ENCODE measurements at places on chromosomes 12 and 14.

- DNase-seq, result no peak
Measured at GRCh38 chr12:113479590-113480335, 8.1 kb upstream of the LHX5 start.

DNA sequence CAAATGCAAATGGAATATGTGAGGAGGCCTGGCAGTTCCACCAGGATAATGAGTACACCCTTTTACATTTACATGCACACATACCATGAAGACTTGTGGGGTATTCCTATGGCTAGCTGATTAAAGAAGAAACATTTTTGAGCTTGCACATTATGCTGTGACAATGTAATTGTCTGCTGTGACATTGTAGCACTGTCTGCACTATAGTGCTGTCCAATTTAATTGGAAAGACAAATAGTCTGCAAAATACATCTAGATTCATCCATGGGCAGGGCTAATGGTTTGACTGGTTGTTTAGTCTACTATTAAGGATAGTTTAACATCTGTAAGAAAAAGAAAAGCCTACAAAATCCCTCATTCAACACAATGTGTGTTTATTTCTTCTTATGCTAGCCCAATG lies 1005.6 kb upstream of the LRFN5 start:
- no peak for DNase-seq

- no peak for DNase-seq
Measured at GRCh38 chr14:95011445-95012006, 145.8 kb downstream of the DICER1 start.

DNA sequence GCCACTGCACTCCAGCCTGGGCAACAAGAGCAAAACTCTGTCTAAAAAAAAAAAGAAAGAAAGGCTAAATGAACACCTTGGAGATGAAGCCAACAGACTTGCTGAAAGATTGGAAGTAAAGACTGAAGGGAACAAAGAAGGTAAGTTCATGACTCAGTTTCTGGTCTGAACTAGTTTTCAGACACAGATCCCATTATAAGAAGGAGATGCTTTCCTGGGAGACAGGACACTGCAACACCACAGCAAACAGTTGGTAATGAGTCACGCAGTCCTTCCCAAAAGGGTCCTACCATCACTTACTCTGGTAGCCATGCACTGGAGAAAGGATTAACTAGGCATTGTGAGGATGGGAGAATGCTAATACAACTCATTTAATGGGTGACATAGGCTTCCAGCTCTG lies 97.2 kb downstream of the SSPN start:
- no peak for DNase-seq

GRCh38 chr12:87280893-87281292 lies 748.3 kb downstream of the C12orf50 start:
- no peak for DNase-seq

- no peak for DNase-seq
Measured at GRCh38 chr14:96122496-96122895, 82.1 kb upstream of the BDKRB2 start.

DNA sequence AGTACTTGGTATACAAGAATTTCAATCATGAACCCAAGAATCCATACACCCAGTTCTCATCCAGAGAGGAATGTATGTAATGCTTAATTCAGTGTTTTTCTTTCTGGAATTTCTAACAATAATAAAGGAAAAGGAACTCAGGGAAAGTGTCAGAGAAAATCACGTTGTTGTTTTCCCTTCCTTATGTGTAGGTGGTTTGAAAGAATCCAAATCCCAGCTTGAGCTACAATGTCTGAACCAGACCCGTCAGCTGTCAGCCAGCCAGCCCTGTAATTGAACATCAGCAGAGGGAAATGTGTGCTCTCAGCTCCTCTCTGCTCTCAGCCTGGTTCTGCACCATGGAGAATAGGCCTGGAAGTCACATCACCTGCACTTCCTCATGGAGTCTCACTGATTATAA lies 126.5 kb downstream of the TMEM30B start:
- DNase-seq, result no peak

DNA sequence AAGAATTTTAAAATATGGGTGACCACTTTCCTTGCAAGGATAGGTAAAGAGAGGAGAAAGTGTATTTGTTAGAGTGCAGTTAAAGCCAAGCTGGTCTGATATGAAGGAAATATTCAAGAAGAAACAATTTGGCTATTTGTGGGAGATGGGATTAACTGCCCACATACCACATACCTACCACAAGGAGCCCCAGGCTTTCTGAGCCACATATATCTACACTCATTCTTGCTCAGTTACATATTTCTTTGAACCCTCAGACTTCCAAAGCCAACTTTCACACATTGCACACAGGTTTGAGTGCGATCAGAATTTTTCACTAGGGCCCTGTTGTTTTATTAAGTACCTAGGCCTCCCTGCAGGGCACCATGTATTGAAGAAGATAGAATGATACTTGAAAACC lies 330.2 kb downstream of the ZFP36L1 start:
- no peak for DNase-seq

GRCh38 chr12:109885616-109886015 lies 5.3 kb upstream of the GLTP start:
- no peak for DNase-seq

GRCh38 chr12:113674996-113675395 lies 203.3 kb upstream of the LHX5 start:
- DNase-seq, result no peak

DNA sequence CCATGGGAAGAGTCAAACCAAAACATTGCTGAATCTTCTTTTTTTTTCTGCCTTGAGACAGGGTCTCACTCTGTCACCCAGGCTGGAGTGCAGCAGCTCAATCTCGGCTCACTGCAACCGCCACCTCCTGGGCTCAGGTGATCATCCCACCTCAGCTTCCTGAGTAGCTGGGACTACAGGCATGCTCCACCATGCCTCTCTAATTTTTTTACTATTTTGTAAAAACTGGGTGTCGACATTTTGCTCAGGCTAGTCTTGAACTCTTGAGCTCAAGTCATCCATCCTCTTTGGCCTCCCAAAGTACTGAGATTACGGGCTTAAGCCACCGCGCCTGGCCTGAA lies 1.5 kb upstream of the KRT75 start:
- no peak for DNase-seq

- no peak for DNase-seq
Measured at GRCh38 chr12:693934-694533, 30.8 kb upstream of the NINJ2 start.

GRCh38 chr12:77999074-77999715 lies 168.5 kb downstream of the NAV3 start:
- DNase-seq, result no peak

DNA sequence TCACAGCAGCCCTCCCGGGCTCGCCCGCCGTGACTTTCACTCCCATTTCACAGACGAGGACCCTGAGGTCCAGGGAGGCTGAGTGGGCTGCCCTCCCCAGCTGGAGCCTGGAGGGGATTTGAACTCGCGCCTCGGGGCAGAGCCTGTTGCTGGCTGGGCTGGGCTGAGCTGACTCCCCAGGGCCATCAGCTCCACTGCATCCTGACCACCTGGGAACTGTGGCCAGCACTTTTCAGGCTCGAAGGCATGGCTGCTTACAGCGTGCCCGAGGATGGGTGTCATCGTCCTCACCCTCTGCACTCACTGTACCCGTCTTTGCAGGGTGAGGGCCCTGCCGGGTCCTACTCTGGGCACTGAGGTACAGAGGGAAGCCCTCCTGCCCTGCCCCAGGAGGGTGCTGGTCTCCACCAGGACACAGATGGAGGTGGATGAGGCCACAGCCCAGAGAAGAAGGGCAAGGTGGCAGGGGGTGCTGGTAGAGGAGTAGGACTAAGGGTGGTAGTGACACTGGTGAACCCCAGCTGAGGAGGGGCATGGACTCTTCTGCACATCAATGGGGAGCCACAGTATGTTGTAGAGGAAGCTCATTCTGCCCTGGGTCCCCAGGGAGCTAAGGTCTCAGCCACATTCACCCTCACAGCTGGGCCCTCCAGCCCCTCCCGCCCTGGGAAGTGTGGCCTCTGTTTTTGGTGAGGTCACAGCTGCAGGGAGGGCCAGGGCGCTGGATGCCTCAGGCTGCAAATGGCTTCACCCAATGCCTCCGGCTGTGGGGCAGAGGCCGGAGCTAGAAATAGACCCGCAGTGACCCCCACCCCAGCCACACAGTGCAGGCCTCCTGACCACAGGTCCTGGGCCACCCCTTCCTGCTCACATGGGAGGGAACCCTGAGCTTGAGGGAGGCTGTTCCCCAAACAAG lies 365.1 kb upstream of the SFSWAP start:
- DNase-seq, result no peak

GRCh38 chr12:129304529-129304928 lies 451.3 kb downstream of the GLT1D1 start:
- DNase-seq, result no peak

GRCh38 chr12:32115404-32116104 lies 8.9 kb downstream of the BICD1 start:
- DNase-seq, result no peak

GRCh38 chr14:54194501-54194900 lies 202.3 kb upstream of the CDKN3 start:
- no peak for DNase-seq

GRCh38 chr12:49891012-49891411 lies 12.7 kb downstream of the FAIM2 start:
- DNase-seq, result no peak

GRCh38 chr12:104551-105081 lies 38.0 kb downstream of the IQSEC3 start:
- DNase-seq, result no peak

DNA sequence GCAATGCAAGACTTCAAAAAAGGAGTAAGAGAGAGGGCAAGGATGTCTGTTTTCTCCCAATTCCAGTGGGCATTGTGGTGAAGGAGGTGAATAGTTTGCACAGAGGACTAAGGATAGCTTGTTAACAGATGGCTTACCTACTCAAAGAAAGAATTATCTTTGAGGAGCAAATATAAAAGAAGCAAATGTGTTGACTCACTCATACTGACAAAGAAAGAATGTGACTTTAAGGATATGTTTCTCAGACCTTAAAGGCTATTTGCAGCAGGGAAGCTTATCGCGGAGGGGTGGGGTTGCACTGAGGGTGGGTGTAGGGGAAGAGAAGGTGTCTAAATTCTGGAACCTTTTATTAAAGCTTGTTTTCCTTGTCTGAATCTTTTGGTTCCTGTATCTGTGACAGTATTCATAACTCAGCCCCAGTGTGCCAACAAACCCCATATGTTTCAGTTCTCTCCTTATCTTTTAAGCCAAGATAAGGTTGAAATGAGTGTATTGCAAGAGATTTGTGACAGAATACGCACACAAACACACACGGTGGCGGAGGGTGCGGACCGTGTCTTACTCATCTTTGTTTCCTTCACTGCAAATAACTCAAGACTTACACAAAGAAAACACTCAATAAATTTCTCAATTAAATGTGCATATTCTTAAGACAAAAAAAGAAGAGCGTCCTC lies 146.4 kb upstream of the ARID2 start:
- no peak for DNase-seq

GRCh38 chr12:42261708-42262107 lies 23.7 kb upstream of the YAF2 start:
- no peak for DNase-seq

DNA sequence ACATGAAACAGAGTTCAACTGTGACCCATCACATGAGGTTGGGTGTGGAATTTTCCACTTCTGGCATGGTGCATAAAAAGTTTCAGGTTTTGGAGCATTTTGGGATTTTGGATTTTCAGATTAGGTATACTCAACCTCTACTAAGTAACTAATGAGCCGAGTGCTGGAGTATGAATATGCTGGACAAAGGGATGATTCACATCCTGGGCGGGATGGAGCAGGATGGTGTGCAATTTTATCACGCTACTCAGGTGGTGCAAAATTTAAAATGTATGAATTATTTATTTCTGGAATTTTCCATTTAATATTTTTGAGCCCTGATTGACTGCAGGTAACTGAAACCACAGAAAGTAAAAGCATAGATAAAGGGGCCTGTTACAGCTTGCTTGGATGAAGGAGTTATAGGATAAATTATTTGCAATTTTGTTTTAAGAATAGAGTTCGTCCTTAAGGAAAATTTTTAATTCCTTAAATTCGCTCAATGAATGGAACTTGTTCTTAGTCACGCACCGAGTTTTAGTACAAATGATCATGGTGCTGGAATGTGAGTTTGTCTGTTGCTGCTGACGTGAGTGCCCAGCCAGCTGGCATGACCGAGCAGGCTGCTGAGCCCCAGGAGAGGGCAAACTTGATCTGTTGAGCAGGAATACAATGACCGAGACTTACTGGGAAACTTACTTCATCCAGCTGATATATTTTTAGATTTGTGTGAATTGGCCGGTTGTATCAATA lies 176.3 kb downstream of the ESR2 start:
- DNase-seq, result no peak

- no peak for DNase-seq
Measured at GRCh38 chr12:101795786-101796185, 35.0 kb downstream of the GNPTAB start.

- no peak for DNase-seq
Measured at GRCh38 chr12:29710104-29710503, 73.6 kb downstream of the TMTC1 start.

All from activated CD8-positive, alpha-beta memory T cell treated with anti-CD3 and anti-CD28 coated beads for 48 hours (primary cell).